CD8-positive, alpha-beta memory T cell (primary cell): ENCODE measurements at places on chromosomes 4 and X. TPM values are rescaled to one million over a fixed set of nuclear protein-coding genes. Genes with fewer than 3 reads are reported as not detected.

Gene INTS6L
- polyA plus RNA-seq: 5.4 TPM

Gene PFKFB1
- polyA plus RNA-seq: not detected

Gene FTSJ1
- 69.4 TPM for polyA plus RNA-seq

Gene LPAR4
- not detected for polyA plus RNA-seq

Gene SOWAHB
- not detected for polyA plus RNA-seq

Gene KIT
- polyA plus RNA-seq: 0.98 TPM

Gene ADGRG4
- not detected for polyA plus RNA-seq

Gene MAGEC3
- not detected for polyA plus RNA-seq

Gene GPR50
- not detected for polyA plus RNA-seq

Gene PDE6B
- 21.5 TPM for polyA plus RNA-seq

Gene TEX11
- not detected for polyA plus RNA-seq

Gene GPRASP2
- 1.0 TPM for polyA plus RNA-seq
